ENCODE measurements at places on chromosomes 1 and 21. TPM values are rescaled to one million over a fixed set of nuclear protein-coding genes. Genes with fewer than 3 reads are reported as not detected.

- H3K27ac ChIP-seq = no peak overlapping the region
- no peak overlapping the region for H3K4me3 ChIP-seq
- no peak for DNase-seq
- H3K4me1 ChIP-seq = peaks cover 4% of the 10 kb centered on the region
- peaks cover 9% of the 10 kb centered on the region for H3K36me3 ChIP-seq
Measured at GRCh38 chr1:156012051-156012817, 8.5 kb downstream of the SSR2 start.

GRCh38 chr1:214445831-214446614 lies 105.4 kb downstream of the PTPN14 start:
- no peak overlapping the region for H3K4me3 ChIP-seq
- peak overlapping the region; percentile 65 for H3K27ac ChIP-seq
- no peaks in the 10 kb centered on the region for H3K27me3 ChIP-seq
- H3K4me1 ChIP-seq = no peaks in the 10 kb centered on the region
- H3K36me3 ChIP-seq = no peaks in the 10 kb centered on the region

- H3K36me3 ChIP-seq = no peaks in the 10 kb centered on the region
- DNase-seq = no peak
- H3K4me3 ChIP-seq = no peak overlapping the region
- H3K27me3 ChIP-seq = no peaks in the 10 kb centered on the region
- peaks cover 26% of the 10 kb centered on the region for H3K4me1 ChIP-seq
Measured at GRCh38 chr1:161094481-161094880, 3.7 kb upstream of the KLHDC9 start.

GRCh38 chr21:38315122-38315521 lies 58.3 kb downstream of the KCNJ15 start:
- H3K36me3 ChIP-seq = no peaks in the 10 kb centered on the region
- no peak for DNase-seq
- no peaks in the 10 kb centered on the region for H3K4me1 ChIP-seq
- no peaks in the 10 kb centered on the region for H3K27me3 ChIP-seq

GRCh38 chr1:7207875-7208646 lies 422.8 kb downstream of the CAMTA1 start:
- H3K36me3 ChIP-seq = no peaks in the 10 kb centered on the region
- H3K27me3 ChIP-seq = no peaks in the 10 kb centered on the region
- no peaks in the 10 kb centered on the region for H3K4me1 ChIP-seq

GRCh38 chr1:154772606-154773506 lies 97.2 kb downstream of the KCNN3 start:
- no peak overlapping the region for H3K4me3 ChIP-seq
- no peaks in the 10 kb centered on the region for H3K36me3 ChIP-seq
- no peak overlapping the region for H3K27ac ChIP-seq
- no peaks in the 10 kb centered on the region for H3K4me1 ChIP-seq

- no peaks in the 10 kb centered on the region for H3K4me1 ChIP-seq
- no peak overlapping the region for H3K4me3 ChIP-seq
- DNase-seq = no peak
- H3K27ac ChIP-seq = no peak overlapping the region
- H3K27me3 ChIP-seq = no peaks in the 10 kb centered on the region
Measured at GRCh38 chr1:8497210-8497819, 179.4 kb downstream of the SLC45A1 start.

GRCh38 chr1:156760796-156761104 lies 6.6 kb upstream of the PRCC start:
- no peaks in the 10 kb centered on the region for H3K27me3 ChIP-seq
- H3K27ac ChIP-seq = no peak overlapping the region
- H3K36me3 ChIP-seq = no peaks in the 10 kb centered on the region

DNA sequence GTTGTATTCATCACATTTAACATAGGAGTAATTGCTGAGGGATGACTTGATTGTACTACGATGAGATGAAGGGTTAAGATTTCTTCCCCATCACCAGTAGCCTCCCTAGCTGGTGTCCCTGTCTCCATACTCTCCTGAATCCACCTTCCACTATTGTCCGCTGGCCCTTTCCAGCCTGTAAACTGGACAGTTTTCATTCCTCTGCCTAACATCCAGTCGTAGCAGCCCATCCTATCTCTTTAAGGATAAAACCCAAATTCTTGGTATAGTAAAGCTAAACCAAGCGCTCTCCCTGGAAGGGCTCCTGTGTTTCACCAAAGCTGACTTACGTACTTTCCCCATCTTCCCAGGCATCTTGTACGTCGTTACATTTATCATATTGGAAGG lies 670 bp downstream of the COX20 start:
- H3K27ac ChIP-seq = peak overlapping the region; percentile 99
- H3K4me3 ChIP-seq = peak overlapping the region; percentile 77
- no peaks in the 10 kb centered on the region for H3K36me3 ChIP-seq
- DNase-seq = peak; percentile 24
- H3K4me1 ChIP-seq = no peaks in the 10 kb centered on the region
- H3K27me3 ChIP-seq = no peaks in the 10 kb centered on the region

- no peaks in the 10 kb centered on the region for H3K4me1 ChIP-seq
- peaks cover 8% of the 10 kb centered on the region for H3K36me3 ChIP-seq
- no peaks in the 10 kb centered on the region for H3K27me3 ChIP-seq
- DNase-seq = no peak
- H3K4me3 ChIP-seq = no peak overlapping the region
Measured at GRCh38 chr1:44288883-44289282, 66.2 kb downstream of the ERI3 start.

DNA sequence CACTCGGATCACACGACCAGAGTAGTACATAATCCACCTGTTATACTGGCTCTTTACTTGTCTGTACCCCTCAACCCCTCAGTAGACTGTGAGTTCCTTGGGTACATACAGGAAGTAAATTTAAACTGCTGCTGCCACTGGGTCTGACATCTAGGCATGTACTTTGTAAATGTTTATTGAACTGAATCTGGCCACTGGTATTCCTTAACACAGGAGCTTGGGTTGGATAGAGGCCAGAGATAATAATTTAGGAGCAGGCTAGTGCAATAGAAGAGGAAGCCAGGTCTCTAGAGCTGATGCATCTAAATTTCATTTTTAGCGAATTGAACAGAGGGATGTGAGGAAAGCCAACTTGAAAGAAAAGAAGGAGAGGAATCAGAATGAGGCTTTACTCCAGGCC lies 12.4 kb downstream of the TTC4 start:
- no peak overlapping the region for H3K27ac ChIP-seq
- no peaks in the 10 kb centered on the region for H3K27me3 ChIP-seq
- peaks cover 99% of the 10 kb centered on the region for H3K36me3 ChIP-seq
- H3K4me3 ChIP-seq = no peak overlapping the region

GRCh38 chr1:91831132-91831930 lies 54.6 kb downstream of the TGFBR3 start:
- H3K4me1 ChIP-seq = no peaks in the 10 kb centered on the region
- DNase-seq = no peak
- no peaks in the 10 kb centered on the region for H3K36me3 ChIP-seq
- peak overlapping the region; percentile 30 for H3K27ac ChIP-seq

- DNase-seq = peak; percentile 71
- no peaks in the 10 kb centered on the region for H3K27me3 ChIP-seq
- H3K27ac ChIP-seq = peak overlapping the region; percentile 79
- peak overlapping the region; percentile 52 for H3K4me3 ChIP-seq
- H3K4me1 ChIP-seq = peaks cover 29% of the 10 kb centered on the region
Measured at GRCh38 chr1:154326546-154327465, 1.5 kb downstream of the ATP8B2 start.

- DNase-seq = no peak
- no peaks in the 10 kb centered on the region for H3K36me3 ChIP-seq
- no peak overlapping the region for H3K27ac ChIP-seq
- H3K4me3 ChIP-seq = no peak overlapping the region
- no peaks in the 10 kb centered on the region for H3K27me3 ChIP-seq
- no peaks in the 10 kb centered on the region for H3K4me1 ChIP-seq
Measured at GRCh38 chr1:158818975-158819431, 12.1 kb upstream of the MNDA start.

GRCh38 chr1:6004412-6005123 lies 12.3 kb upstream of the NPHP4 start:
- H3K27ac ChIP-seq = no peak overlapping the region
- H3K4me3 ChIP-seq = no peak overlapping the region
- H3K36me3 ChIP-seq = no peaks in the 10 kb centered on the region
- no peaks in the 10 kb centered on the region for H3K4me1 ChIP-seq
- H3K27me3 ChIP-seq = no peaks in the 10 kb centered on the region

GRCh38 chr21:45241357-45241756 lies 46.3 kb downstream of the POFUT2 start:
- no peaks in the 10 kb centered on the region for H3K36me3 ChIP-seq
- H3K4me3 ChIP-seq = no peak overlapping the region
- peaks cover 11% of the 10 kb centered on the region for H3K27me3 ChIP-seq
- H3K27ac ChIP-seq = no peak overlapping the region
- no peaks in the 10 kb centered on the region for H3K4me1 ChIP-seq

DNA sequence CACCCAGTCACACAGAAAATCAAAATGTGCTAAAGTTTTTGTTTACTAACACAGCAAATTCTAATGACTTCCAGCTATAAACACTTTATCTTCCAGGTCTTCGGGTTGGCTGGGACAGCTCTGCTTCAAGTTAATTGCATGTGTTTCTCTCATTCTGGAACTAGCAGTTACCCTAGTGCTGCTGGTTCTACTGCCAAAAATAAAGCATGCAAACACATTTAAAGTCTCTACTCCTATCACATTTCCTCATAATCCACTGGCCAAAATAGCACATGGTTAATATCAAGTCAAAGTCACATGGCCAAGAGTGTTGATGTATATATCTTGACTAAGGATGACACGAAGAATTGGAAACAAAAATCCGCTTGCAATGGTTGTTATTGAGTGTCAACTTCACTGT lies 973.1 kb upstream of the ADGRL2 start:
- H3K4me1 ChIP-seq = no peaks in the 10 kb centered on the region
- H3K27ac ChIP-seq = no peak overlapping the region
- no peaks in the 10 kb centered on the region for H3K36me3 ChIP-seq
- no peak overlapping the region for H3K4me3 ChIP-seq

GRCh38 chr21:26583769-26584168 lies 10.7 kb upstream of the CYYR1 start:
- no peak overlapping the region for H3K27ac ChIP-seq
- no peaks in the 10 kb centered on the region for H3K36me3 ChIP-seq
- H3K4me1 ChIP-seq = no peaks in the 10 kb centered on the region
- H3K27me3 ChIP-seq = no peaks in the 10 kb centered on the region
- no peak for DNase-seq

Gene NT5C1A
- 2.2 TPM for total RNA-seq

Gene GPR52
- total RNA-seq = 2.2 TPM

Gene OLFML3
- total RNA-seq = 19.2 TPM

Gene SLC16A4
- 13.8 TPM for total RNA-seq

Gene CCDC30
- total RNA-seq = 7.5 TPM

Gene HSD3B2
- total RNA-seq = 3.9 TPM

Gene MAP3K21
- 1.1 TPM for total RNA-seq

Gene OR2C3
- 0.21 TPM for total RNA-seq

Gene ATP6V1G3
- not detected for total RNA-seq
